8988T (cell line): ENCODE measurements at places on chromosomes 7 and 10.

DNA sequence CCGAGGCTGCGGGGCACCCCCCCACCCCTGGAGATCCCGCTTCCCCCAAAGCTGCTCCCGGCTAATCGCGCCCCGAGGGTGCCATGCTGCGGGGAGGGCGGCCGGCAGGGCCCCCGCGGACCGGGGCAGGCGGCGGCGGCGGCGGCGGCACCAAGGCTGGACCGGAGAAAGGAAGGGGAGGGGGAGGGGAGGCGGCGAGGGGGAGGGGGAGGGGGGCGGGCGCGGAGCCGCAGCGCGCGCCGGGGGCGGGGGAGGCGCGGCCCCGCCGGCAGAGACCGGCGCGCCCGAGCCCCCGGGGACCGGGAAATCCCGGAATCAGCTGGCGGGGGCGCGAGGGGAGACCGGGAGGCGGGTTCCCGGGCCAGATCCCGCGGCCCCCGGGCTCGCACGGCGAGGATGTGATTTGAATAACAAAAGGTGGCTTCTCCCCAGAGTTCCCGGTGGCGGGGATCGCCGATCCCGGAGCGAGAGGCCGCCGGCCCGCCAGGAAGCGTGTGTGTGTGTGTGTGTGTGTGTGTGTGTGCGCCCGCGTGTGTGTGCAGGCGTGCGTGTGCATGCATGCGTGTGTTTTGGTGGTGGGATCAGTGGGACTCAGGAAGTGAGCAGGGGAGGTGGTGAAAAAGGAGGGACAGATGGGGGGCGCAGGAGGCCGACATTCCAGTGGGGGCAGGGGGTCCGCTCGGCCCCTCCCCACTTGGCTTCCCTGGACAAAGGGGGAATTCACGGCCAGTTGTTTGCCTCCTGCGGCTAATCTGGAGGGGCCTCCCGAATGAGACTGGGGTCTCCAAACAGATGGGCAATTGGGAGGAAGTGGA is 99.5 kb downstream of the HIP1 start:
- peak; percentile 44 for DNase-seq

DNA sequence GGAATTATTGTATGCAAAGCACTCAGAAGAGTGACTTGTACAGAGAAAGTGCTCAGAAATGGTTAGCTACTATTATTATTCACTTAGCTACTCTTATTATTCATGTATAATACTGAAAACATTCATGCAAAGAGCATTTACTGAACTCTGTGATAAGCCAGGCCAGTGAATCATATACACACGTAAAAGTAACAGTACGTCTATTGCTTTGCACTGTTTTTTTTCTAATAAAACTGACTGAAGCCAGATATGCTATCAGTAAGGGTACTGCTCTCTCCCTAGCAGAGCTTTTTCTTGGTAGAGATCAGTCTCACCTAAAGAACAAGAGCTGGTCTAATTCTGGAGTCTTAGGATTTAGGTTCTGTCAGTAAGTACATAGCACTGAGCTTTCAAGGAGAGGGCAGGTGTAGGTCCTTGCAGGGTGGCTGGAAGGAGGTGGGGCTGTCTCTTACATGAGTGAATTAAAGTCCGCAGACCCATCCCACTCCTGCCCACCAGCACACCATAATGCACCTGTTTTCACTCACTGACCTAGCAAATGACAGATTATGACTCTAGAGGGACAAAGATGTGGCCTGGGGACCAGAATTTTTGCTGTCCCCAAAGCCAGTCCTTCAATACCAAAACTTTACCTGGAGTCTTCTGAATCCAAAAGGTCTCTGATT is 145.9 kb downstream of the ARID5B start:
- DNase-seq, result no peak

DNA sequence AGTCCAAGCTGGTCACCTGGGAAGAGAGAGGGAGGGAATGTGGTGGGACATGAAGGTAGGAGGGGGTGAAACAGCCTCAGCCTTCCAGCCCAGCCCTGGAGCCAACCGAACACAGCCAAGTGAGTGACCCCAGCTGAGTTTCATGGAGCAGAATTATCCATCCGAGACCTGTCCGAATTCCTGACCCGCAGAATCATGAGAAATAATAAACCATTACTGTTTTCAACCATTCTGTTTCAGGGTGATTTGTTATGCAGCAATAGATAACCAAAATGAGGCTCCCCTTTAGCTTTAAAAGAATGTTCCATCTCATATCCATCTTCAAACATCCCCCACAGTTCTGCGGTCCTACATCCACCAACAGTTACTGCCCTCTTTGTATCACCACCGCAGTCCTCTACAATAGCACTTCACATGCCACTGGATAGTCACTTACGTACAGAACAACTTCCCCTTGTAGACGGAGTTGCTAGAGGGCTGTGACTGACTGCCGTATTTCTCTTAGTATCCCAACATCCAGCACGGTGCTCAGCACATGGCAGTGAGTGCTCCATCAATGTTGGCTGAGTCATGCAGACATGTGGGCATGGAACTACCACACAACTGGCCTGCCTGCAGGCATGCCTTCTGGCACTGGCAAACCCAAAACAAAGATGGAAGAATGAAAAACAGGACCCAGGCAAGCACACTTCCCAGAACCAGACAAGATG is 18.5 kb downstream of the KIAA1549 start:
- no peak for DNase-seq

DNA sequence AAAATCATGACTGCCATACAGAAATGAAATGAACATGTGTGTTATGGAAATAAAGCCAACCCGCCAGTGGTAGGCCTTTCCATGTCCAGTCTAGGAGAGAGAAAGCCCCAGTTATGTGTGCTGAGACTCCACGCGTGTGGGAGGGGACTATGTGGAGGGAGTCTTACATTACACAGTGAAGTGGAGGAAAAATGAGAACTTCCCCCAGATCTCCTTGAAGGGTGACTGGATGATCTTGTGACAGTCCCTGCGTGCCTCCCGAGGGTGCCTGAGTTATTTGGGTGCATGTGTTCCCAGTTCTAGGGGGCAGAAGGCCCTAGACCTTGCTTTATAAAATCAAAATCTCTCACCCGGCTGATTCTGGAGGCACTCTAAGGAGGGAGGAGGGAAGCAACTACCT is 24.2 kb downstream of the UPP1 start:
- no peak for DNase-seq

DNA sequence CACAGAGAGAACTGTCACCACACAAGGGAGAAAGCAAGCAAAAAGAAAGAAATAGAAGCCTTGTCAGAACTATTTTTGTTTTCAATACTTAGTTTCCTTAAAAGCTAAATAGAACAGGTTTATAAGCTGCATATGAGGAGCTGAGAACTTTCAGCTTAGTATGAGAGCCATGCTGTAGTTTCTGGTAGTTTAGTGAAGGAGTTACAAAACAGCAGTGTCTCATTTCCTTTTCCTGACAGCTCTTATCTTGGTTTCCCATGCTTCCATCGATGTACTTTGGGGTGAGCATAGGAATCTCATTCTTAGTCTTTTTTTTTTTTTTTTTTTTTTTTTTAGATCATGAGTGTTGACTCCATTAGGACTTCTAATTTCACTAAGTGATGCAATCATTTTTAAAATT is 8.6 kb upstream of the CHRM2 start:
- DNase-seq, result no peak

- no peak for DNase-seq
These were observed 170.8 kb upstream of the GLI3 start for GRCh38 chr7:42407833-42408232.

GRCh38 chr10:5584895-5585516 is 60.2 kb downstream of the CALML3 start:
- no peak for DNase-seq

DNA sequence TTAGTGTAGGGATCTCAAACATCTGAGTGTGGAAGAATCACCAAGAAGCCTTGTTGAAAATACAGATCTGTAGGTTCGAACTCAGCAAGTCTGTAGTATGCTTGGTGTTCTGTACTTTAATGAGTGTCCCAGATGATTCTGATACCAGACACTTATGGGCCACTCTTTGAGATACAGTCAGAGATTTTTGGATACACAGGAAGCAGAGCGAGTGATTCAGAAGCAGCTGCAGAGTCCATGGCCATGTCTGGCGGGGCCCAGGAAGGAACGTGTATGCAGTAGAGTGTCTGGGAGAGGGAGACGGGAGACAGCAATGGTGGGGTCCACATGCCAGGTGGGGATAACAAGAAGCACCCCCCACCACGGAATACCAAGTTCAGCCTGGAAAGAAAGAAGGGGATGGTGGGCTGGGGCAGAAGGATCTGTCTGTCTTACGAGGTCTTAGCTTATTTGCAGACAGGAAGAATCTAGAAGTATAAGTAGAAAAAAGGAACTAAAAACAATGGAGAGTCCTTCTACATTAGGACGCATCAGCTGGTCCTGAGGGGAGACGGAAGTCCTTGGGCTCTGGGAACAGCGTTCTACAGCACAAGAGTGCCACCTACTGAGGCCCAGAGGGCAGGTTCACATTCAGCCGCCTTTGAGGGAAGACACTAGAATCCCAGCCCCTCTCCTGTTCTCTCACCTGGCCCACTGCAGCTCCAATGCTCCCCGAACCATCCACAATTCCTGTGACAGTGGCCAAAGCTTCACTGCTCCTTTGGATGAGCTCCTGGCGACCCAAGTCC is 55.4 kb downstream of the SLC37A3 start:
- DNase-seq, result no peak
